Central memory CD8-positive, alpha-beta T cell (primary cell): ENCODE measurements at places on chromosomes 3 and 15.

GRCh38 chr15:31278544-31279220 lies 48.0 kb upstream of the KLF13 start:
- peak; percentile 6 for DNase-seq

DNA sequence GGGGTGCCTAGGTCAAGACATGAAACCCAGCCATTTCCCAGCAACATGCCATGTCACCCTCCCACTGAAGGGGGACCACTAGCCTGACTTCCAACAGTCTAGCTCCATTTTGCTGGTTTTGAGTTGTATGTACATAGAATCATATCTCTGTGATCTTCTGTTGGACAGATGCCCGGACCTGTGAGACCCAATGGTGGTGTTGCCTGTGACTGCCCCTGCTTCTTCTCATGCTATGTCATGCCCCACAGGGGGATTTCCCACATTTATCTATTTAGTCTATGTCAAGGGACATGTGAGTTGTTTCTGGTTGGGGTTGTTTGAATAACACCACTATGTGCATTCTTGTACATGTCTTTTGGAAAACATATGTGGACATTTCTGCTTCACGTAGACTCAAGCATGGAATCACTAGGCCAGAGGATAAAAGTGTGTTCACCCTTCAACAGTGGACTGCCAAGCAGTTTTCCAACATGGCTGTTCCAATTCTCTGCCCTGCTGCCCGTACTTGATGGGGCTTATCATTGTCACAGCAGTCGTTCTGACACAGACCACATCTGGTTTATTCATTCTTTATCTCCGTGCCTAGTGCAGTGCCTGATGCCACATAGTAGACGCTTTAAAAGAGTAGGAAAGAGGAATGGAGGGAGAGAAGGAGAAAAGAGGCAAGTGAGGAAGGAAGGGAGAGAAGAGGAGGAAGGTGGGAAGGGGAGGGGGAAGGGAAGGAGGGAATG lies 114.4 kb downstream of the TPRA1 start:
- DNase-seq = no peak

DNA sequence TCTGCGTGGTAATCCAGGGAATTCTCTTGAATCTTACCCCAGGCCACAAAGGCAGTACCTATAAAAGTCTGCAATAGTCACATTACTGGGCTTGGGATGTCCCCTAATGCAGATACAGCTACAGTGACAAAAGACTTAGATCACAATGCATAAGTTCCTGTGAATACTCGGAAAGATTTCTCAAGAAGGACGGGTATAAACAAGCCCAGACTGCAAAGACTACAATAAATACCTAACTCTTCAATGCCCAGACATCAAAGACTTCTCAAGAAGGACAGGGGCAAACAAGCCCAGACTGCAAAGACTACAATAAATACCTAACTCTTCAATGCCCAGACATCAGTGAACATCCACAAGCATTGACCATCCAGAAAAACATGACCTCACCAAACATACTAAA lies 50.9 kb downstream of the NUDT16 start:
- no peak for DNase-seq

- no peak for DNase-seq
Observed at GRCh38 chr3:69628951-69629350, 110.3 kb upstream of the MITF start.

DNA sequence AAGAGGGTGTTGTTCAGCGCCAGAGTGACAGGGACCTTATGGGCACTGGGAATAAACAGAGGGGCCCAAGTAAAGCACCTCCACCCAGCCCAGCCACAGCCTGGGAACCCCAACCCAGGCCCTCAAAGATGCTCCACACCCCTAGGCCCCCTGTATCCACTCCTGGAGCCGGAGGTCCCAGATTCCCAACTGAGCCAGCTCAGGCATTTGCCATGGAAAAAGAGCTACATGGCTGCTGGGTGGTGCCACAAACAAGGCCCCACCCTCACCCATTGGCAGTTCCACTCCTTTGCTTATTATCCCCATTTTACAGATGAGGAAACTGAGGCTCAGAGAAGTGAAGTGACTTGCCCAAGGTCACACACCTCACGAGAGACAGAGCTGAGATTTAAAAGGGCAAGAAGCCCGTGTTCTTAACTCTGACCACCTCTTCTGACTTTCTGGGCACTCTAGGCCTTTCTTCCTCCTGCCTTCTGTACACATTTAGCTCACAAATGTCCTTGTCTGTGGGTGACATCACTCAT lies 16.9 kb downstream of the ANPEP start:
- DNase-seq = no peak

DNA sequence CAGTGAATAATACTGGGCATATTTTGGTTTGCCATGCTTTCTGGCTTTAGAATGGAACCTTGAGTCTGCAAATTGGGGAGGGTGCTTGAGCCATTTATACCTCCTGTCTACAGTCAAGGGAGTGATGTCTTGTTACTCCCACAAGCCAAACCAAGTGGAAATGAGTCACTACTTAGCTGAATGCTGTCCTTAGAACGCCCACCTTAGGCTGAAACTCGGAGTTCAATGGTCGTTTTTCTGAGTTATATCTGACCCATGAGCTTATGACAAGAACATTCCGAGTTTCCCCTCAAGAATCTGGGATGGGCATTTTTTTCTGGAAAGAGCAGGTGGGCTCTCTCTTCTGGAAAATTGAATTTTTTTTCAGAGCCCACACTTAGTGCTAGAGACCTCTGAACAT lies 17.4 kb upstream of the CLDN18 start:
- no peak for DNase-seq

DNA sequence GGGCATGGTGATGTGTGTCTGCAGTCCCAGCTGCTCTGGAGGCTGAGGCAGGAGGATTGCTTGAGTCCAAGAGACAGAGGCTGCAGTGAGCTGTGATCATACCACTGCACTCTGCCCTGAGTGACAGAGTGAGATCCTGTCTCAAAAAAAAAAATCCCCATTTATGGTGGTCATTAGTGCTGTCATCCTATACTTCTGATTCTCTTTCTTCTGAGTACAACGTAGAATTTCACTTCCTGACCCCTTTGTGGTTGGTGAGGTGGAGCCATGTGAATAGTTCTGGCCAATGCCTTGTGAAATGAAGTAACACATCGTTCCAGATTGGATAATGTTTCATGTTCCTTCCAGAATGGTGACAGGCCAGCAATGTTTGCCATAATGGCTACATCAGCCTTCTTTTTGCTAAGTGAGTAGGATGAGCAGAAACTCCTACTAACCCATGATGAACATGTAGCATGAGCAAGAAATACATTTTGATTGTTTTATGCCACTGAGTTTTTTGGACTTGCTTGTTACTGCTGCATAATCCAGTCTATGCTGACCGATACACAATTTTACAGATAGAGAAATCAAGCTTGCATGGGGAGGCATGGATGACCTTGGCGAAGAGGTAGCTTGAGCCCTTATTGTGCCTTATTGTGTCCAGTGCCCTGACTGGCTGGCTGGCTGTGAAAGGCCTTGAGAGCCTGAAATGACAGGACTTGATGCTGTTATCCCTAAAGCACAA lies 30.9 kb upstream of the TLE3 start:
- DNase-seq = no peak

DNA sequence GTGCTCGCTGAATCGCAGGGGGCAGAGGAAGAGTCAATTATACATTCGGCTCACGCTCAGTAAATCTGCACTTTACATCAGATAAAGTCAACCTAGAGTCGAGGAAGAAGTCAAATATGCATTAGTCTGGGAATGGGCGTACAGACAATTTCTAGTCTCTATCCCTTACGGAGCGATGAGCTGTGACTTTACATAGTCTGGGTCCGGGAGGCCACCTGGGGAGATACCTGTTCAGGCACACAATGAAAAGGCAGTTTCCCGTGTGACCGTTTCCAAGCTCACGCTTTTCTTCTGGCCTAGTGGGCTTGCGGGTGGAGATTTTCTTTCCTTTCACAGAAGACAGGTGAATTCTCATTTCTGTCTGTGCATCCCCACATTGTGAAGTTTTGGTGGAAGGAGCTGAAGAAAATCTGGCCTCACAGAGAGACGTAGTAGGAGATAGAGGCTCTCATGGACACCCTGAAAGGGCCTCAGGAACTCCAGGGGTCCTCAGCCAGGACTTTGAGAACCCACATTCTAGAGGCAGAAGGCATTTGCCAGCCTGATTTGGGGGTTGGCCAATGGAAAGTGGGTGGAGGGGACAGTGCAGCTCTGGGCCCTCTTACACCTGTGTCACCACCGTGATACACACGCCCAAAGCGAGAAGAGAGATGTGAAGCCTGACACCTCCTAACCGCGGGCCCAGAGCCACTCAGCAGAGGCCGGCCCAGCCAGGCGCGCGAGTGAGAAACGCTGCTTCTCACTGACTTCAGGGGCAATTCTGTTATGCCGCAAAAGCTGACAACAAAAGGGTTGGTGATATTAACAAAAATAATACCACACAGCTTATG lies 10.7 kb upstream of the OCA2 start:
- no peak for DNase-seq

DNA sequence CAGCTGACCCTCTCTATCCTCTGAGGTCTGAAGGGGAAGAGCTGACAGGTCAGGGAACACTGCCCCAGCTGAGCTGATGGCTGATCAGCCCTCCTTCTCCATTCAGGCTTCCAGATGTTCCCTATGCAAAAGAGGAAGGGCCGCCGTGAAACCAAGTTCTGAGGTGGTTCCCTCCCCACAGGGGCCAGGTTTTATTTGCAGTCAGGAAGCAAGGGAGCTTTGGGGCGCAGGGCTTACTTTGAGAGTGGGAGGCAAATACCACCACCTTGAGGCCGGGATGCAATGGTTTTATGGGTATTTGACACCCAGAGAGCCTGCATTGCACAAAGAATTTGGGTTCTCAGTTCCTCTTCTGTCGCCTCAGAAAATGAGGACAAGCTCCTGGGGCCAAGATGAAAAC lies 186.9 kb downstream of the ARRDC4 start:
- DNase-seq = no peak

DNA sequence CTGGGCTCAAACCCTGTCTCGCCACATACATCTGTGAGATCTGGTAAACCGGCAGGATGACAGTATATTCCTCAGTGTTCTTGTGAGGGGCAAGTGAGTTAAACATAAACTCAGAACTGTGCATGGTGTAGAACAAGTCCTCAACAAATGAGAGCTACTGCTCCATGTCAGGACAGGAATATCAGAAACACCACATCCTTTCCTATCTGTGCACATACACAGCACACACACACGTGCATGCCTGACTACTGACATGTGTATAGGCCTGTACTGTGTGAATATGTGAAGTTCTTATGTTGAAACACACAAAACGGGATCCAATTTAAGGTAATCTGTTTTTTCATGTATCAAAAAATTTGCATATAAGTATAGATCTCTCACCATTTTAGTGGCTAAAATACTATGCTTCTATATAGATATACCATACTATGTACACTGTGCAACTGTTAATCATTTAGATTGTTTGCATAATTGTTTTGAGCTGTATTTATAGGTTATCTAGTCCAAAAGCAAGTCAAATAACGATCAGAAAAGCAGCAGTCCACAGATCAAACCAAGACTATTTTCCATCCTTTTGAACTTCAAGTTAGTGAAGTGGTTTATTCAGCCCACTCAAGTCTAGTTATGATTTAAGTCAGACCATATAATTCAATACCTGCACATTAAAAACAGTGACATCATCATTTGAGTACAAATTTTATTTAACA lies 44.8 kb downstream of the CCR4 start:
- DNase-seq = no peak

- DNase-seq = no peak
Observed at GRCh38 chr15:38217191-38217595, 35.4 kb upstream of the SPRED1 start.

GRCh38 chr15:31328428-31328968 lies 1.9 kb downstream of the KLF13 start:
- DNase-seq = peak; percentile 46

DNA sequence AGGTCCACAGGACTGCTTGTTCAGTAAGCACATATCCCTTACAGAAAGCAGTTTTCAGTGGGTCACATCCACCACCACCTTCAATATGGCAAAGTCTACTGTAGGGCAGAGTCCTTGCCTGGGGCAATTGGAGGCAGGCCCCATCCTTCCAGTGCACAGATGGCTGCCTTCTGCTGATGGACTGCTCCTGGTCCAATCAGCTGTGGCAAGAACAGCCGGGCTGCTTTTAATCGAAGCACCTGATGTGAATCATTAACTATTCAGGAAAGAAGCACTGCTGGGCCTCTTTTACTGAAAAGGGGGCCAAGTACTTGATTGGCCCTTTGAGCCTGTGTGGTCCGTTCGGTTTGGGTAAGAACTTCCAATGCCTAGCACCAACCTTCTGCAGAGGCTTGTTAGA lies 24.4 kb downstream of the LARS2 start:
- DNase-seq = no peak

GRCh38 chr15:70602281-70602680 lies 161.1 kb downstream of the UACA start:
- DNase-seq = peak; percentile 11

GRCh38 chr15:81880314-81880713 lies 165.5 kb downstream of the MEX3B start:
- DNase-seq = no peak

- no peak for DNase-seq
Observed at GRCh38 chr3:128083980-128084674, 31.9 kb downstream of the SEC61A1 start.

GRCh38 chr3:194939949-194940770 lies 254.5 kb downstream of the FAM43A start:
- no peak for DNase-seq

DNA sequence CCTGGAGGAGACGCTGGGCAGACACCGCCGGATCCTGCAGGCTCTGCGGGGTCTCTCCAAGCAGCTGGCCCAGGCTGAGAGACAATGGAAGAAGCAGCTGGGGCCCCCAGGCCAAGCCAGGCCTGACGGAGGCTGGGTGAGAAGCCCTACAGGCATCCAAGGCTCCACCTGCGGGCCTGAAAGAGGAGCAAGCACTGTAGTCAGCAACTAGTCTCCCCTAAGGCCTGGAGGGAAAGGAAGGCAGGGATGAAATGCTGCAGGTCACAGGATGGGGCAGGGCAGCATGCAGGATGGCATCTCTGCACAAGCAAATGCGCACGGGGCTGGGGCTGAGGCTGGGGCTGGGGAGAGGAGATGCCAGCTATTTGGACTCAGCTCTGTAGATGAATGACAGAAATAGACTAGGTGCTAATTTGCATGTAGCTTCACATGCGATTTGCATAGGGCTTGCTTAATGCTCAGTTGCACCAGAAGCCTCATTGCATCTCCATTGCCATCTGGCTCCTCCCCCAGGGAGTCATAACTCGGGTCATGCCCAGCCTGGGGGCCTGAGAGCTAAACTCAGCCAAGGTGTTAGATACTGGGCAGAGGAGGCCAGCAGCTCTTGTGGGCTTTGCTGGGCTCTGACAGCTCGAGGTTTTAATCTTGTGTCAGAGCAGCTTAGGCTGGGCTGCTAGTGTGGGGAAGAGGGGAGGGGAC lies 5.2 kb upstream of the CPLX3 start:
- DNase-seq = no peak

GRCh38 chr3:87309601-87310000 lies 33.2 kb upstream of the POU1F1 start:
- no peak for DNase-seq

- DNase-seq = no peak
Observed at GRCh38 chr15:67406257-67406861, 114.6 kb upstream of the C15orf61 start.

- no peak for DNase-seq
Observed at GRCh38 chr3:71857956-71858355, 73.0 kb upstream of the PROK2 start.

- no peak for DNase-seq
Observed at GRCh38 chr3:111784001-111784400, 75.1 kb upstream of the PHLDB2 start.
